ENCODE measurements at places on chromosomes 2 and 18.

- DNase-seq = no peak
Observed at GRCh38 chr2:2787301-2787907, 456.3 kb upstream of the MYT1L start.

DNA sequence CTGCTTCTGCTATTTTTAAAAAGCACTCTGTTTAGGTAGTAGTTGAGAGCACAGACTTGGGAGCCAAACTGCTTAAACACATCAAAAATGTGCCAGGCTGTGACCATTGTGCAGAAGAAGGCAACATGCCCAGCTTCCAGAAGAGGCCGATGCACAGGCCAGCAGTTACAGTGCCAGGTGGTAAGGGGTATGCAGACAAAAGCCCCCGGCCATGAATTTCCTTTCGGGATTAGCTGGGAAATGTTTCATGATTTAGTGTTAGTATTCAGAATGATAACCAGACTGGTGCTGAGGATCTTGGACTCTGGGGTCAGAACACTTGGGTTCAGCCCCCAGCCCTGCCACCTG, 40.0 kb upstream of the ATG16L1 start:
- peak; percentile 34 for DNase-seq

DNA sequence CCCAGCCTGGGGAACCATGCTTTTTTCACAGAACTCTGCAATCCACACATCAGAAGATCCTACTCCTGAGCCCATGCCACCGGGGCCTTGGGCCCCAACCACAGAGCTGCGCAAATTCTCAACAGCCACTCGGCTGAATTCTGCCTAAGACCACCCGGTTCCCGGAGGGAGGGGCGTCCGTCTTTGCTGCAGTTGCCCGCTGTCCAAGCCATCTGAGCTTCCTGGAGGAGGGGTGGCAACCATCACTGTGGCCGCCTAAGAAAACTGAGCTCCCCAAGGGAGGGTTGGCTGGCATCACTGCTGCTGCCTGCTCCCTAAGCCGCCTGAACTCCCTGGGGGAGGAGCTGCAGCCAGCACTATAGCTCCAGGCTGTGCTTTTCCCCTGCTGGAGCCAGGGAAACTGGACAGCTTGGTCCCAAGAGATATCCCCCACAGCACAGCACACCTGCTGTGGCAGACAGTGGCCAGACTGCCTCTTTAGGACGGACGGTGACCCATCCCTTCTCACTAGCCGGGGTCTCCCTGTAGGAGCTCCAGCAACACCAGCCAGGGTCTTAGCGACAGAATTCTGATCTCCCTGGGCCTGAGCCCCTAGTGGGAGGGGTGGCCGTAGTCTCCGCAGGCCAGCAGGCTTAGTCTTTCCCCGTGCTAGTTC, 1411.6 kb upstream of the CDH2 start:
- no peak for DNase-seq

DNA sequence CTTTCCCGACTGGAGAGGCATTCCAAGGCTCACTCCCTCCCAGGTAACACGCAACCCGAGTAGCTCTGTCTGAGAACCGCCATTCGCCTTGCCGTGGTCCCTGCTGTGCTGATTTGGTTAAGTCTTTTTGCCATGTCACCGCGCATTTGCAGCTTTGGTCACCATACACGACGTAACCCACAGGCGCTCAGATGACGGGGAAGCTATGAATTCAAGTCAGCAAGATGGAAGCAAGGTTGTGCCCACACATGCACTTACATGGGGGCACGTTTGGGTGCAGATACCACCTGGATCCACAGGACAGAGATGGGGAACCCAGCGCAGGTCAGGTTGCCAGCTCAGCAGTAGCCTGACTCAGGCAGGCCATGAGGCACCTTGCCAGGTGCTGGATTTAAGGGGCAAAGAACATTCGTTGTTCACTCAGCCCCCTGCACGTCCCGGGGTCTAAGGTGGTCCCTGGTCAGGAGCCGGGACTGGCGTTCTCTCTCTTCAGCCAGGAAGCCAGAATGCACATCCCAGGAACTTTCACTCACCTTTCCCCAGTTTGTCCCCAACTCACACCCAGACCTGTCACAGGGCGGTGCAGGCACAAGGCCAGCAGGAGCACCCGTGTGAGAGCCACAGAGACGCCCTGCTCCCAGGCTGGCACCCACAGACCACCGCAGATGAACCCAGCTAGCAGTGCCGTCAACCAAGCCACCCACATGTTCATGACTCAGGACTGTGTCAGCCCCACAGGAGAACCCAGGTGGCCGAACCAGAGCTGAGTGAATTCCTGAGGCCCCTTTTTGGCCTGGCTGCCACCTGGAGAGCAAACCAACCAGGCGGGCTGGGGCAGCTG, 19.9 kb downstream of the SNED1 start:
- peak; percentile 75 for DNase-seq

DNA sequence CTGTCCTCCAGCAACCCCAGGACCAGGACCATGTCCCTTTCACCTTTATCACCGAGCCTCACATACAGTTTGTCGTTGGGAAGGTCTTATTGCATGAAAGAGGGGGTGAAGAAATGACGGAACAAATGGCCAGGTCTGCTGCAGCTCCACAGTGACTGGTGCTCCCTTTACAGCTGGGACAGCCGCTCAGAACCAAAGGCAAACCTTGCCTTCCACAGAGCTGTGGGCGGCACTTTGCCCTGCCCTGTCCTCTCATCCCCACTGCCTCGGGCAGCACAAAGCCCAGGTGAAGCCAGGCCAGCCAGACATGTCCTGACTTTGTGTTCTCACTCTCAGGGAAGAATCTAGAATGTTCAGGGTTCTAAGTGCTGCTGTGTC, 961 bp downstream of the GPR55 start:
- peak; percentile 44 for DNase-seq

DNA sequence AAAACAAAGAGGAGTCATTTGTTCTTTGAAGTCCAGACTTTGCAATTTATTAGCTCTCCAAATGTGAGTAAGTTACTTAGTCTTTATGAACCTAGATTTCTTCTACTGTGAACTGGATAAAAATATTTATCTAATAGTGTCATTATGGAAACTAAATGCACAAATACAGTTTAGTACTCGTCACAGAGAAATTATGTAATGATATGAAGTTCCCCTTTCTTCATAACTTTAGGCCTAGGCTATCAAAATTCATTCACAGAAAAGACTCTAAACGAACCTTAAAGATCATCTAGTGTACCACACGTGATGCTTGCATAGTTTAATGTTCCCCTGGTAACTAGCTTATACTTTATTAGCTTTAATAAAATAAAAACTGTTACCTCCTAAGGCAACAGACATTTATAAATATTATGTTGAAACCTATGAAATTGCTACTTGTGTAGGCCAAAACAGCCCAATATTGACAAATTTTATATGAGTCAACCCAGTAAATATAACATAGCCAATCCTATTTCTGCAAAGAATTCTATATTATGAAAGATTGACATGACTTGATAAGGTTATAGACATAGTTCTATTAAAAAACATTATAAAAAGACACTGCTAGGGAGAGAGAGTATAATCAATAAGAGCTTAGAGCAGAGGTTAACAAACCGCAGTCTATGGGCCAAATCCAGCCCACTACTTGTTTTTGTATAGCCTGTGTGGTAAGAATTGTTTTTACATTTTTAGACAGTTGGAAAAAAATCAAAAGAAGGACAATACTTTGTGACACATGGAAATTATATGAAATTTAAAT, 44.9 kb upstream of the ITPRID2 start:
- DNase-seq = no peak

GRCh38 chr2:114814355-114814754, 371.9 kb downstream of the DPP10 start:
- DNase-seq = no peak

- DNase-seq = no peak
Observed at GRCh38 chr18:1425679-1426078, 521.0 kb downstream of the ADCYAP1 start.

DNA sequence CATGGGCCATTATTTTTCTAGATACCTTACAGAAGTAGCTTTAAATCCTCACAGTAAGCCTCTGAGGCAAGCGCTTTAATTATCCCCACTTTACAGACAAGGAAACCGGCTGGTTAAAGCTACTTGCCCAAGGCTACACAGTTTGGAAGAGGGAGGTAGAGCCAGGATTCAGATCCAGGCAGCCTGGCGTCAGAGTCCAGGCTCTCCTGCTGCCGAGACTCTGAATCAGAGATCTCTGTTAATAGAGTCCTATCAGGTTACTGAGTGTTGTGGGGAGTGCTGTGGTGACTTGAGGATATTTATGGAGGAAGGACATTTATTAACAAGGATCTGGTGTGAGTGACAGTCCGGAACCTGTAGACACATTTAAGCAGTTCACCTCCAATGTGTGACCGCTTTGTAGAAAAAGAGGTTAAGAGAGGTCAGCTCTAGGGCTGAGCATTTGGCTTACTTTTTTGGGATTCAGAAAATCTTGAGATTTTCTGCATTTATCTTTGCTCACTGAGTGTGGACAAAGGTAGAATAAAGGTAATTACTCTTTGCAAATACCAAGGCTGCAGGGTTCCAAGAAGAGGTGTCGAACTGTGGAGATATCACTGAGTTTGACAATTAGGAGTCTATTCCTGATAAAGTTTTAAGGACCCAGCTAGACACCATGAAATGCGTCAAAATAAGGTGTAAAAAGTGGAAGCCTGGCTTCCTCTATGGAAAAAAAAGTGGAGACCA, 1.6 kb upstream of the CEP192 start:
- DNase-seq = no peak

GRCh38 chr2:120405759-120406099, 59.8 kb downstream of the INHBB start:
- no peak for DNase-seq

DNA sequence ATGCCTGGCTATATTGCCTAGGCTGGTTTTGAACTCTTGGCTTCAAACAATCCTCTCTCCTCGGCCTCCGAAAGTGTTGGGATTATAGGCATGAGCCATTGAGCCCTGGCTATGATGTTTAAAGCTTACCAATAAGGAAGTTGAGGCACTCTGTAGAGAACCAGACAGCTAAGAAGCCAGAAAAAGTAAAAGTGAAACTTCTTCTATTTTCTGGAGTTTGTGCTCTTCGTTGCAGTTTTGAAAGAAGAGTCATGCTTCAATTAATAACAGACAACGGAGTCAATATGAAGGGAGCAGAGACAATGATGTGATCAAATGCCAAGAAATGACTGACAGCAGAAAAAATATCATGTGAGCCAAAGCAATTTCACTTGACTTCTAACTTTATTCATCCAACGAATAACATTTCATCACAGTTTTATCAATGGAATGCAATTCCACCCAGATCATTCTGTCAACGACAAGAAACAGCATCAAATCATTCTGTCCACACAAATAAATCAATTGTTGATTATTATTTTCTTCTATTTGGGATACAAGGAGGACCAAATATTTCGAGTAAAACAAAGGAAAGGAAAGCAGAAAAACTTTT, 175.5 kb upstream of the CELF4 start:
- DNase-seq = no peak

GRCh38 chr2:111118981-111119821, 1.5 kb upstream of the BCL2L11 start:
- peak; percentile 84 for DNase-seq

- DNase-seq = no peak
Observed at GRCh38 chr2:62774555-62775366, 69.2 kb downstream of the EHBP1 start.

GRCh38 chr2:72934683-72935610, 17.6 kb downstream of the EMX1 start:
- DNase-seq = peak; percentile 49

GRCh38 chr18:9522952-9523351, 47.6 kb downstream of the RALBP1 start:
- DNase-seq = no peak

GRCh38 chr2:223187256-223187655, 135.3 kb downstream of the KCNE4 start:
- DNase-seq = no peak

- no peak for DNase-seq
Observed at GRCh38 chr2:22691666-22692065, 693.3 kb upstream of the KLHL29 start.

- DNase-seq = no peak
Observed at GRCh38 chr2:211144078-211144477, 587.7 kb downstream of the CPS1 start.

Data from posterior vena cava (tissue), 2 donors.